NCI-H2081 (cell line): ENCODE measurements at places on chromosomes 1 and 21.

GRCh38 chr1:117633936-117634335 is 28.1 kb downstream of the TENT5C start:
- no peak for DNase-seq

GRCh38 chr1:208045463-208046260 is 134.7 kb upstream of the CD34 start:
- peak; percentile 17 for DNase-seq

GRCh38 chr1:232218955-232219865 is 410.7 kb downstream of the SIPA1L2 start:
- DNase-seq = no peak

- DNase-seq = no peak
Measured at GRCh38 chr1:9753121-9753531, 70.6 kb downstream of the CLSTN1 start.

- no peak for DNase-seq
Measured at GRCh38 chr1:101098907-101099306, 73.3 kb upstream of the DPH5 start.

DNA sequence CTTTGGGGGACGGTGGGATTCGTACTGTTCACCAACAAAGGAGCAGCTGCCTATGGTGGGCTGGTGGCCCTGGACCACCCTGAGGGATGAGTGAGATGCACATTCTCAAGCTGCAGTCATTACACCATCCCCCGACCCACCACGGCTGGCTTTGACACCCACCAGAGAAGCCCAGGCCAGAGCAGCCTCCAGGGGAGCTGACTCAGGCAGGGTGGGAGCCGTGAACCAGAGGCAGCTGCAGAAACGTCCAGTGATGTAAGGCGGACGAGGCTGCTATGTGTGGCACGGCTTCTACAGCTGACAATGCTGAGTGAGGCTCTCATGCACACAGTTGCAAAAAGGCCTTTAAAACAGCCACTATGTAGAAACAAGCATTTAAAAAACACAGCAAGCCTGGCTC is 40.1 kb downstream of the CHAF1B start:
- no peak for DNase-seq

GRCh38 chr1:156115514-156116374 is 1.2 kb downstream of the LMNA start:
- DNase-seq = no peak

- no peak for DNase-seq
Measured at GRCh38 chr1:30085811-30086770, 637.3 kb downstream of the MATN1 start.
